ENCODE measurements at places on chromosomes 2 and 18. TPM values are rescaled to one million over a fixed set of nuclear protein-coding genes. Genes with fewer than 3 reads are reported as not detected.

- no peak for DNase-seq
- H3K36me3 ChIP-seq = no peaks in the 10 kb centered on the region
- H3K27ac ChIP-seq = no peak overlapping the region
- no peaks in the 10 kb centered on the region for H3K4me1 ChIP-seq
These were observed 5.3 kb downstream of the MLPH start for GRCh38 chr2:237492137-237492890.

GRCh38 chr2:216690853-216691741 is 4.3 kb downstream of the IGFBP5 start:
- H3K27ac ChIP-seq = no peak overlapping the region
- no peaks in the 10 kb centered on the region for H3K27me3 ChIP-seq
- DNase-seq = peak; percentile 26
- peaks cover 46% of the 10 kb centered on the region for H3K4me1 ChIP-seq

Gene DYSF
- 0.82 TPM for total RNA-seq

DNA sequence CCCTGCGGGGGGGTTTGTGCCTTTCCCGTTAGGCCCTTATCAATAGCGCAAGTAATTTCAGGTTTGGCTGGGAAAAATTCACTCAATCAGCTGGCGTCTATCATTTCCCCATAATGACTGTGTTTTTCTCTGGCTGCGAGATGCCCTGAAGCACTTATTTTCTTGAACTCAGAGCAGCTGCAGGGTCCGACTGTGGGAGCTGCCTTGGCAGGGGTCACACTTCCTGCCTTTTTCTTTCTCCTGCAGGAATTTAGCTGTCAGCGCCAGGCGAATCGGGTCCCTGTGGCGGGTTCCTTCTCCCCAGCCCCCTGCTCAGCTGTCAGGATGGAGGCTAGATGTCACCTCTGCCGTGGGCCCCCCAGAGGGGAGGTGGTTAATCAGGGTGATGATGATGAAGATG is 81.3 kb upstream of the HPCAL1 start:
- no peak overlapping the region for H3K4me3 ChIP-seq
- no peak overlapping the region for H3K27ac ChIP-seq
- no peaks in the 10 kb centered on the region for H3K36me3 ChIP-seq
- no peaks in the 10 kb centered on the region for H3K27me3 ChIP-seq
- no peak for DNase-seq

Gene DNAJC5G
- total RNA-seq = not detected

GRCh38 chr2:229620289-229620688 is 94.1 kb downstream of the DNER start:
- H3K4me1 ChIP-seq = no peaks in the 10 kb centered on the region
- H3K27me3 ChIP-seq = no peaks in the 10 kb centered on the region
- no peak overlapping the region for H3K4me3 ChIP-seq
- no peak for DNase-seq

Gene ITGA4
- total RNA-seq = 150 TPM

- no peaks in the 10 kb centered on the region for H3K27me3 ChIP-seq
- no peaks in the 10 kb centered on the region for H3K4me1 ChIP-seq
- DNase-seq = no peak
These were observed 50.4 kb downstream of the ZDBF2 start for GRCh38 chr2:206324869-206325268.

Gene TGIF1
- 81.8 TPM for total RNA-seq

DNA sequence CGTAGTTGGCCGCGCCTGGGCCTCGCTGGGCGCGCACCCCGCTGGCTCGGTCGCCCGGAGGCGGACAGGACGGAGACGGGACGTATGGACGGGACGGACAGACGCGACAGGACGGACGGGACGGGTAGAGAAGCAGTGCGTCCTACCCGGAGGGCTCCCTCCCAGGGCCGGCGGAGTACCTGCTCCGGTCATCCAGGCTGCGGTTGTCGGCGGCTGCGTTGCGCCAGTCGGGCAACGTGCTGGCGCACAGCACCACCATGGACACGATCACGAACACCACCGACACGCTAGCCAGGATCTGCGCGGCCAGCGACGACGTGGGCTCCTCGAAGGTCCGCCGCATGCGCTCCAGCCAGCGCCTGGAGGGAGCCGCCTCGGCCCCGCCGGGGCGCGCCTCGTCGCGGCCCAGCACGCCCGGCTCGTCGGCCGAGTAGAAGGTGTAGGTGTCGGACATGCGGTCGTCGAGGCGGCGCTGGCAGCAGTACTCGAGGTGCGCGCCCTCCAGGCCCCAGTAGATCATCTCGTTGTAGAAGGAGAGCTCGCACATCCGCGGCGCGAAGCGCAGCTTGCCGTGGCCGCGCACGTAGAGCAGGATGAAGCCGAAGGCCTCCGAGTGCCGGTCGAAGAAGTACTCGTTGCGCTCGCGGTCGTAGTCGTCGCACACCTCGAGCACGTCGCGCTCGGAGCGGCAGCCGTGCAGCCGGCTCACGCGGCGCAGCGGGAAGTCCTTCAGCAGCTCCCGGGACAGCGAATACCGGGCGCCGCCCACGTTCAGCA is 903 bp downstream of the KCNG3 start:
- peaks cover 17% of the 10 kb centered on the region for H3K4me1 ChIP-seq
- DNase-seq = peak; percentile 26
- peak overlapping the region; percentile 30 for H3K4me3 ChIP-seq

GRCh38 chr18:26056291-26056690 is 34.1 kb downstream of the SS18 start:
- no peaks in the 10 kb centered on the region for H3K27me3 ChIP-seq
- H3K4me3 ChIP-seq = no peak overlapping the region
- H3K36me3 ChIP-seq = peaks cover 38% of the 10 kb centered on the region

DNA sequence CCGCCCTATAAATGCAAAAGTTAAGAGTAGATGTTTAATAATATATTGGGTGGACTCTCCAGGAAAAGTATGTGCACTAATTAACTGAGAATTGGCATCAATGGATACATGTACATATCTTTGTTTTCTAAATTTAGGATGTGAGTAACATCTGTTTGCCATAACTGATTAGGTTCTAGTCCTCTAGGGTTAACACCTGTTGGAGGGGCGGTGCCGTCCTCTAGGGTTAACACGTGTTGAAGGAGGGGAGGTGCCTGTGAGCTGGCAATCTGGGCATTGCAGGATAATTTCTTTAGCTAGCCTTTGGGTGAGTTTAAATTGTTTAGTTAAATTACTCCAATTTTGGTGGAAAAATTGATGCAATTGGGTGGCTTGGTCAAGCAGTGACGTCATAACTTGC is 30.9 kb downstream of the HTR2B start:
- no peaks in the 10 kb centered on the region for H3K27me3 ChIP-seq
- H3K27ac ChIP-seq = no peak overlapping the region
- H3K4me1 ChIP-seq = no peaks in the 10 kb centered on the region
- no peak for DNase-seq
- H3K36me3 ChIP-seq = peaks cover 19% of the 10 kb centered on the region

- H3K4me1 ChIP-seq = peaks cover 27% of the 10 kb centered on the region
- peaks cover 8% of the 10 kb centered on the region for H3K27me3 ChIP-seq
- DNase-seq = no peak
These were observed 47.5 kb upstream of the PTMA start for GRCh38 chr2:231660860-231661259.

Gene TRIM43
- total RNA-seq = not detected

Data from T-cell (primary cell).